ENCODE measurements at places on chromosomes 7 and 10. TPM values are rescaled to one million over a fixed set of nuclear protein-coding genes. Genes with fewer than 3 reads are reported as not detected.

Gene SPDYE5
- total RNA-seq: 0.12 TPM

Gene NRAP
- total RNA-seq: under 0.01 TPM

Gene ZNF488
- total RNA-seq: not detected

Gene POLL
- 6.3 TPM for total RNA-seq

Gene ATP6V0A4
- 0.08 TPM for total RNA-seq

Gene LIPF
- not detected for total RNA-seq

Gene CPA4
- 52.9 TPM for total RNA-seq

Gene SNCG
- total RNA-seq: 48.3 TPM

Gene ADAM12
- total RNA-seq: 56.4 TPM

Gene LHFPL3
- total RNA-seq: not detected

Gene BAIAP2L1
- total RNA-seq: 0.82 TPM

Gene RPEL1
- 0.12 TPM for total RNA-seq

Gene NPFFR1
- not detected for total RNA-seq

Gene FXYD4
- not detected for total RNA-seq

Gene PDE1C
- 53.9 TPM for total RNA-seq

Gene TMEM176A
- total RNA-seq: under 0.01 TPM

Gene PAX2
- not detected for total RNA-seq

Gene TFEC
- total RNA-seq: 0.12 TPM
